ENCODE measurements at places on chromosomes 5 and 9. TPM values are rescaled to one million over a fixed set of nuclear protein-coding genes. Genes with fewer than 3 reads are reported as not detected.

Gene SGCD
- polyA plus RNA-seq: 26.7 TPM

Gene MRPL22
- 40.8 TPM for polyA plus RNA-seq

Gene NPR3
- polyA plus RNA-seq: 8.1 TPM

Gene PCDHGA10
- polyA plus RNA-seq: 3.9 TPM

Gene LCN15
- not detected for polyA plus RNA-seq

DNA sequence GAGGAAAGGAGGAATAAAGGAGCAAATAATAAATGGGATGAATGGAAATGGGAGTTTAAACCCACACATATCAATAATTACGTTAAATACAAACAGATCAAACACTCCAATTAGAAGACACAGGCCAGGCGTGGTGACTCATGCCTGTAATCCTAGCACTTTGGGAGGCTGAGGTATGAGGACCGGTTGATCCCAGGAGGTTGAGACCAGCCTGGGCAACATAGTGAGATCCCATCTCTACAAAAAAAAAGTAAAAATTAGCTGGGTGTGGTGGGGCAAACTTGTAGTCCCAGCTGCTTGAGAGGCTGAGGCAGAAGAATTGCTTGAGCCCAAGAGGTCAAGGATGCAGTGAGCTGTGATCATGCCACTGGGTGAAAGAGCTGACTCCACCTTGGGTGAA lies 3.7 kb downstream of the BAAT start:
- no peak for DNase-seq

GRCh38 chr9:81832571-81833285 lies 95.5 kb upstream of the SPATA31D4 start:
- DNase-seq: no peak

GRCh38 chr5:103211576-103212561 lies 46.7 kb upstream of the MACIR start:
- DNase-seq: no peak

DNA sequence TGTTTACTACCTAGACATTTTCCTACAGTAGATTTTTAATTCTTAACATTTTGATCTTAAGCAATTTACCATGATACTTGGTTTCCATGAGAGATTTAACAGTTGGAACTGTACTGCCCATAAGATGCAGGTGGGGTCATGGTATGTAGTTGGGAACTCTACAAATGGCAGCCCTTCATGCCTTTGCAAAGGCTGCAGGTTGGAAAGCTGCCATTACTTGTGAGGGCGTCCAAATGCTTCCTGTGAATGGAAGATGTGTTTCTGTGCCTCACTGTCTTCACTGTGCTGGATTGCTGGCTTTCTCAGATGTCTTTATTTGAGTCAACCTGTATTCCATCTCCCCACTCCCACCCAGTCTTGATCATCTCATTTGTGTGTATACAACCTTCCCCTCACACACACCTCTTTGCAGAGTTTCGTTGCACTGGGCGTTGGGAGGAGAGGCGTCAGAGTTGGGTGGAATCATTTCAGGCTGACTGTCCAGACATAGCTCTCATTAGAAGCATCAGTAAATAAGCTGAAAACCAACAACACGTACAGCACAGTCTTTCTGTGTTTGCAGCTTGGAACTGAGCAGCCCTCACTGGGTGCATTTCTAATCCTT lies 14.8 kb upstream of the ABL1 start:
- DNase-seq: no peak

GRCh38 chr5:10366310-10367272 lies 13.1 kb downstream of the MARCHF6 start:
- DNase-seq: no peak

DNA sequence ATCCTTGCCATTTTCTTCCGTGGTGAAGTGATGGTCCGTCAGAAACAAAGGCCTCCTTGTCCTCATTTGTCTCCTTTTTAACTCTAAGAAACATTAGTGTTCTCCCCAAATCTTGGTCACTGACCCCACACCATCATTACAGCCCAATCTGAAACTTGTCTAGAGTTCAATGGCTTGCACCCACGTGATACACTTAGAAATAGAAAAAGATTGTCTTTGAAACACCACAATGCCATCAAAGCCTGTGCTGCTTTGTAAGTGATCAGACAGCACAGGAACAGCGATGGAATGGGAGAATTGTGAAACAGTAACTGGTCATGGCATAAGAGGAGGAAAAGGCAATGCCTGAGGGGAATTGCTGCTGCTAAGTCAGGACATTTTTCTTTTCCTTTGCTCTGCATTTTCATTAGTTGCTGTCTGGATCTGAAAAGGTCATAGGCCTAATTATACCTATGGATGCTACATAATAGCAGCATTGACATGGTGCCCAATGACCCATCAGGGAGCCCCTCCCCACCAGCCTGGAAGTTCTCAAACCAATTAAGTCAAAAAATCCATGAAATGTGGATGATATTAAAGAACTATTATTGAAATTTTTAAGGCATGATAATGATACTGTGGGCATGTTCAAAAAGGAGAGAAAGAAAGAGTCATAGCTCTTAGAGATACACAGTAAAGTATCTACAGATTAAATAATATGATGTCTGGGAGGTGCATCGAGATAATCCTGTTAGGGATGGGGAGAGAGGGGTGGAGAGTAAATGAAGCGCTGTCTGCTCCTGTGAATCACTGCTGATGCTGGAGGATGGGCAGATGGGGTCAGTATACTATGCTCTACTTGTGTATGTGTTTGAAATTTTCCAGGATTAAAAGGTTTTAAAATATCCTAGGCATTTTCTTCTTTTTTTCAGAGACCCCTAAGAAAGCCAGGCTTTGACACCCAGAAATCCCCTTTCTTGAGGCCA lies 83.6 kb downstream of the ENC1 start:
- no peak for DNase-seq
